Fibroblast of skin of left biceps (primary cell): ENCODE measurements at places on chromosomes 2 and 18.

DNA sequence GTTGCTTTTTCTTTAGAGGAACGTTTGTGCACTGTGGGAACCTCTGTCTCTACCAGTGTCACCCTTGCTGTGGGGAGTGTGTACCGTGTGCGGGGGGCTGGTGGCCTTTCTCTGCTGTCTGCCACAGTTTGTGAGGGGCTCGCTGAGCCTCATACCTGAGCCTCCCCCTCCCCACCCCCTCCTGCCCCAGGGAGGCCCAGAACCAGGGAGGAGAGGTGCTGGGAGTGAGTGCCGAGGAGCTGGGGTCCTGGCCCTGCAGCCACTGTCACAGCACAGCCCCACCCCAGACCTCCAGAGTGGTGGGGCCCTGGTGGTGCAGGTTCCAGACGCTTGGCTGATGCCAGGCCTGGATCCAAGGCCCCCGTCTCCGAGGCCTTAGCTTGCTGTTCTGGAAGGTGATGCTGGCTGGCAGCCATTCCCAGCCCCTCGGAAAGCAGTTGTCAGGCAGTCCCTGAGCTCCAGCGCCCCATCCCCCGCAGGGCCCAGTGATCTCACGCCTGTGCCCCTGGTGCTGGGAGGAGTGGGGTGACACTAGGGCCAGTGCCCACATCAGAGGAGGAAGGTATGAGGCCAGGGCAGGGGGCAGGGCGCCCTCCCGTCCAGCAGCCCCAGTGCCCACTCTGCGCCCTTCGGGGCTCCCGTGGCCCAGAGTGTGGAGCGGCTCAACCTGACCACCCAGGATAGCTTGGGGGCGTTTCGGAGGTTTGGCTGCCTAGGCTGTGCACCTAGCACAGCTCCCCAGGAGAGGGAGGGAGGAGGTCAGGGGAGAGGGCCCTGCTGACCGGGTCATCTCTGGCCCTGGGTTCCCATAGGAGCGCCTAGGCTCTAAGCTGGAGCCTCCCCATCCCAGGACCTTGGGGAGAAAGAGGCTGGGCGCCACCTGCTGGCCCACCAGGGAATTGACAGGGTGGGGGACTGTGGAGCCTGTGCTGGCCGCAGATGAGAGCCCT, 53.0 kb upstream of the ALPP start:
- no peak for DNase-seq

GRCh38 chr2:235494716-235495372, 1.0 kb downstream of the AGAP1 start:
- DNase-seq: no peak

- DNase-seq: no peak
These were observed 46.6 kb upstream of the ATP6V1B1 start for GRCh38 chr2:70888923-70889715.

DNA sequence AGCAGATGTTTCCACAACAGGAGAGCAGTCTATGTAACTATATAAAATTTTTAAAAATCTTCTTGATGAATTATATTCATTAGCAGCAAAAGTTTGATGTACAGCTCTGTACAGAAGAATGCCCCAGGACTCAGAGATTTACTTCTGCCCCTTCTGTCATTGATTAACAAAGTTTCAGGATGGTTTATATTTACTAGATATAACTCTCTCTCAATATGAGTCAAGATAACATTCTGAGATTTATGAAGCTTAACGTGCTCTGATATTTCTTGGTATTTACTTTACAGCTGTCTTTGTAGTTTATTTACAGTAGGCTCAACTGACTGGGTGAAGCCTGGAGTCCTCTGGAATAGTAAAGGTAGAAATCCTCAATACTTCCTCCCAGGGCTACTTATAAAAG, 93.6 kb upstream of the HNMT start:
- no peak for DNase-seq

- no peak for DNase-seq
These were observed 35.4 kb upstream of the EML4 start for GRCh38 chr2:42133771-42134195.

DNA sequence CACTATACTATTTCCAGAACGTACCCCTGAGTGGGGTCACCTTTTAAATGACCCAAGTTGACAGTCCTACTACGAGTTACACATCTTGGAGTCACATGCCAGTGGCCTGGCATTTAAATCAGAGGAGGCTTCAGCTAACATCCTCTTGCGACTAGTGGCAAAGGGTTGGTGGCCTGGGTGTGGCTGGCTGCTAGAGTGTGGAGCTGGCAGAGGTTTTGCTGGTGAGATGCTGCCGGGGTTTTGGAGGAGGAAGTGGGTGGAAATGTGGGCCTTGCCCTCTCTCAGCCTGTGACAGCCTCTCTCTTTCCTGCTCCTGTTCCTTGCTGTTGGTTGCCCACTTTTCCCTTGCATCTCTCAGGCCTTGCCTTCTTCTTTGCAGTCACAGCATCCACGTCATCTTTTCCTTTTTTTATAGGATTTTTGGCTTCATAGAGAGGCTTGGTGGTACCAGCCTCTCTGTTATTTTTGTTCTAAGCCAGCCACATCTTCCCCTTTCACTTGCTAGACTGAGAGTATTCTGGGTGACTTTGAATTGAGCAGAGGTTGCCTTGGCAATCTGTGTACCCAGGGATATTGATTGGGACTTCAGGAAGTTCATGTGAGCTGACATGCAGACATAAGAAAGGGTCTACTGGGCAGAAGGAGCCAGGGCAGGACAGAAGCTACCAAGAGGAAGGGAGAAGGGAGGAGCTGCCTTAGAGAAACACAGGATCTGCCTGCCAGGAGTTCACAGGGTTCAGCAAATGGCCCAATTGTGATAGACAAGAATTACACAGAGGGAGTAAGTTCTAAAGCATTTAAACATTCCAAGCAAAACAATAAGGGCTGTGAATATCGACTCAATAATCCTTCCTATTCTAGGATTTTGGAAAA, 55.4 kb downstream of the CDC42EP3 start:
- DNase-seq: no peak

- no peak for DNase-seq
These were observed 11.5 kb downstream of the ITGA6 start for GRCh38 chr2:172438741-172439508.

DNA sequence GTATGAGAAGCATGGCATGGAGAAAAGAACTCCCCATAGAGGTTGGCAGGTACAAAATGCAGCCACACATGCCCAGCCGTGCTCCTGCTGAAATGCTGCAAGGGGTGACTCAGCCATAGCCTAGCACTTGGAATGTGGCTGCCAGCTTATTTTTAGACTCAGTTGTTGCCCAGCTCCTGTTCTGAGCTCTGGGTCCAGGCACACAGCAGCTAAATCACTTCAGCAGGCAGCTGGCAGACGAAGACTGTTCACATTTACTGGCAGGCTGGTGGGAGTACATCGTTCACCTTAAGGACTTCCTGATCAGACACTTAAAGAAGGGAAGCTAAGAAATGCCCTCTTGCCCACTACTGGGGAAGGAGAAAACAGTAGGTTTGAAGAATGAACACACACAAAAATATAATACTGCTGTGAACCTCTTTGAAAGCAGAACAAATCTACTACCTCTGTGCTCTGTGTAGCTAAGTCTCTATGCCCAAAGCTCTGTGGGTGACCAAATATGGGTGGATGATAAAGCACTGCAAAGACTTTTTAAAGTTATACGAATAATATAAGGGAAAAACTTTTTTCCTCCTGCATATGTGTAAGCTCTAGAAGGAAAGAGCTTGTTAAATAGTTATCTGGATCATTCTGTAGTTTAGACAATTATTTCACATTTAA, 146.1 kb downstream of the LNPK start:
- no peak for DNase-seq

DNA sequence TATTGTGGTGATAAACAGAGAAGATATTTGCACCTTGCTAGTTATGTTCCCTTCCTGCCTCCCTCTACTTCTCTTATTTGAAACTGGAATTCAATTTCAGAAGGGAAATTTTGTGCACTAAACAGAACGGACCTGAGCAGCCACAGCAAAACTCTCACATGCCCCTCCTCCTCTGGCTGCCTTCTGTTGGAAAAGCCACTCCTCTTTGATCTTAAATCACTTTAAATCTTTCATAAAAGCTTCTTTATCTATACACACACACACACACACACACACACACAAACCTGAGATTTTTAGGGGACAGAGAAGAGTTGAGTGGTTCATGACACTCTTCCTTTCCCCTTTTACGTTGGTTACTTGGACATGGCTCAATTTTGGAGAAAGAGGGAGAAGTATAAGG, 5.6 kb downstream of the TBR1 start:
- no peak for DNase-seq
